ENCODE measurements at places on chromosomes 4 and X.
A peak's percentile ranks its signal among the peaks of the same experiment; 100 is the strongest.

GRCh38 chr4:81541161-81541945, 69.6 kb upstream of the RASGEF1B start:
- no peak for DNase-seq

GRCh38 chr4:113052379-113052951, 3.0 kb downstream of the ANK2 start:
- no peak for DNase-seq

DNA sequence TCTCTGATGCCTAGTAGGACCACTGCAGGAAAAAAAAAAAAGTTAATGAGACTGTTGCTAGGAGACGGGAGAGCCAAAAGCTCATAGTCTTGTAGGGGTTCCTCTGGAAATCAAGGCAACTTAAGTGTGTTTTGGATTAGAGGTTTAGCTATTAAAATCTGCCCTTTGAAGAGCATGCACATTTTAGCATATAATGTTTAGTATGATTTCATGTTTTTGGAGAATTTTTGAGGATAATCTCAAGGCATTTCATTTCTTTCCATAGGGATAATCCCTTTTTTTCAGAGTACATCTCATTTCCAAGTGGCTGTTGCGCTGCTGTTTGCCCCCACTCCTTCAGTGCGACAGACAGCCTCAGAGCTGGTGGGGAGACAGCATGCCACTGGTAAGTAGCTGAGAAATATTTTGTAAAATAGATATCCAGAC, at the start of gene LINC00632:
TSS of gene LINC00632 (plus strand) at position 339 of the 426 bp plus-strand sequence.
- DNase-seq = no peak

- DNase-seq = no peak
Measured at GRCh38 chr4:162837679-162838078, 329.0 kb downstream of the NAF1 start.

- DNase-seq = no peak
Measured at GRCh38 chrX:47264483-47265173, 31.8 kb downstream of the USP11 start.

DNA sequence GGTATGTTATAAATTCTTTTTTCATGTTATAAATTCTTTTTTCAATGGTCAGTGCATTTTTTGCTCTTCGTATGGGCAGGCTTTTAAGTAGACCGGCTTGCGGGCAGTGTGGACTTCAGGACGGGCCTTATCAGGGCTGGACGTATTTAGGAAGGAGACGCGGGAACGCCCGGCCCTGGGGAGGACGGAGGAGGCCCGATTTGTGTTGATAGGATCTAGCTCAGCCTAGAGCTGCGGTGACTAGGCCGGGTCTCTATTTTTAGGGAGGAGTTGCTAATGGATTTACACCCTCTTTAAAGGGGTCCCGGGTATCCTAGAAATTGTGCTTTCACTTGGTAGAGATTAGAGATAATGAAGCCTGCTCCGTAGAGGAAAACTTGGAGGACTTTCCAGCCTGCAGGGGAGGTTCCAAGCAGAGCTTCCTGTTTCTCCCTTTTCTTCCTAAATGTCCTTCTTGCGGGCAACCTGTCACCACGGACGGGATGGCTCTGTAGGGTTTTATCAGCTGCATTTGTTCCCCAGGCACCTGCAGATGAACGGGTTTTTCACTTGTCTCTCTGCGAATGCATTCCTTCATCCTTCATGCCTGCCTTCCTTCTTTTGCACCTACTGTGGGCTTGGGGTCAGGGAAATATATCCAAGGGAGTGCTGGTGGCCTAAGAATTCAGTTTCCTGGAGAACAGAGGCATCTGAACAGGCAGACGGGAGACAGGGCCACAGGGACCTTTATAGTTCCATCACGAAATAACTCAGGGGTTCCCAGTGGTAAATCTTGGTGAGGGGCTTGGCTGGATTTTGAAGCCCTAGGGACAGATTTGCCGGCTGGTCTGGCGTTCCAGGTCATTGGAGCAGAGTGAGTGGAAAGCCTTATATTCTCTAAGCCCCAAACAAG, 1.4 kb downstream of the CD99 start:
- no peak for DNase-seq

- peak; percentile 58 for DNase-seq
Measured at GRCh38 chr4:25862411-25863346, at the start of gene SEL1L3. TSS of gene SEL1L3 (minus strand) at chr4:25862988. CDS start at chr4:25862836, 152 bp downstream.

GRCh38 chr4:60805500-60806313, 394.4 kb upstream of the ADGRL3 start:
- no peak for DNase-seq

- no peak for DNase-seq
Measured at GRCh38 chr4:96642490-96642889, 802.6 kb downstream of the PDHA2 start.

All from left hindlimb (tissue), 1 donor.